ENCODE measurements at places on chromosomes 11 and 22.
A peak's percentile ranks its signal among the peaks of the same experiment; 100 is the strongest.

GRCh38 chr11:43853781-43854180, 26.9 kb upstream of the ALKBH3 start:
- no peak for DNase-seq

- DNase-seq = no peak
Observed at GRCh38 chr11:62599901-62600300, 1.8 kb downstream of the MTA2 start.

GRCh38 chr11:44528103-44528502, 37.4 kb upstream of the CD82 start:
- no peak for DNase-seq

- no peak for DNase-seq
Observed at GRCh38 chr22:25153961-25154666, 45.5 kb upstream of the CRYBB3 start.

GRCh38 chr11:9280655-9281301, 15.6 kb upstream of the DENND5A start:
- peak; percentile 57 for DNase-seq

GRCh38 chr11:43508511-43508918, 149.8 kb downstream of the TTC17 start:
- no peak for DNase-seq

DNA sequence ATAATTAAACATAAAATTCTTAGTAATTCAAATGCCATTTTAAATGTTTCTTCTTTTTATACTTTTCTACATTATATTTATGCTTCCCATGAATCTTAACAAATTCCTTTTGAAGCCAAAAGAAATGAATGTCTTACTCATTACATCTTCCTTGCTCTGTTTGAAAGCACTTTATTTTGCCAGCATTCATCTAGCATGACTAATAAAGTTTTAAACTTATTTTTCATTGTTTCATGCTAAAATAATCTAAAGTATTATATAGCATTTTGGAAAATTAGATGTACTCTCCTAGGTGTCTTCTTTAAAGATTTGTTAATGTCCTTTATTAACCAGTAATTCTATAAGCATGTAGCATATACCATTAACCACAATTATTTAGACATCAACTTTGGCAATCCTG, 9.7 kb upstream of the PIWIL4 start:
- no peak for DNase-seq

DNA sequence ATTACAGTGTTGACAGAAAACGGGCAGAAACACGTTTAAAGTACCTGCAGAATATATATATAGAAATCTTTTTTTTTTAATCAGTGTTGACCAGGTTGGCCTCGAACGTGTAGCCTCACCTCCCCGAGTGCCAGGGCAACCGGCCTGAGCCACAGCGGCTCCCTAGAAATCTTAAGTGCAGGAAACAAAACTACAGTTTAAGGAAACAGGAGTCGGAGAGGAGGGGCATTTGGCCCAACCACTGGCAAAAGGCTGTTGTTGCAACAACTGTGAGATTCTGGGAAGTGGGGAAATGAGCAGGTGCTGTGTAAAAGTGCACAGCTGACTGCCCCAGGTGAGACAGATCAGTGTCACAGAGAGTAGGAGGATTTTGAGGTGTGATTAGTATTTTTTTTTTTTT, 3.7 kb downstream of the YWHAH start:
- DNase-seq = no peak

DNA sequence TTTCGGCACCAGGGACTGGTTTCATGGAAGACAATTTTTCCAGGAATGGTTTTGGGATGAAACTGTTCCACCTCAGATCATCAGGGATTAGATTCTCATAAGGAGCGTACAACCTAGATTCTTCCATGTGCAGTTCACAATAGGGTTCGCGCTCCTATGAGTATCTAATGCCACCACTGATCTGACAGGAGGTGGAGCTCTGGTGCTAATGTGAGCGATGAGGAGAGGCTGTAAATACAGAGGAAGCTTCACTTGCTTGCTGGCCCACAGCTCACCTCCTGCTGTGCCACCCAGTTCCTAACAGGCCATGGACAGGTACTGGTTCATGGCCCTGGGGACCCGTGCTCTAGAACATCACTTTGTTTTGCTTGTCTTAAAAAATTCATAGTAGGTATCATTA, 41.8 kb upstream of the AMPD3 start:
- DNase-seq = peak; percentile 45

- peak; percentile 19 for DNase-seq
Observed at GRCh38 chr22:49853981-49854831, 562 bp downstream of the ZBED4 start.

DNA sequence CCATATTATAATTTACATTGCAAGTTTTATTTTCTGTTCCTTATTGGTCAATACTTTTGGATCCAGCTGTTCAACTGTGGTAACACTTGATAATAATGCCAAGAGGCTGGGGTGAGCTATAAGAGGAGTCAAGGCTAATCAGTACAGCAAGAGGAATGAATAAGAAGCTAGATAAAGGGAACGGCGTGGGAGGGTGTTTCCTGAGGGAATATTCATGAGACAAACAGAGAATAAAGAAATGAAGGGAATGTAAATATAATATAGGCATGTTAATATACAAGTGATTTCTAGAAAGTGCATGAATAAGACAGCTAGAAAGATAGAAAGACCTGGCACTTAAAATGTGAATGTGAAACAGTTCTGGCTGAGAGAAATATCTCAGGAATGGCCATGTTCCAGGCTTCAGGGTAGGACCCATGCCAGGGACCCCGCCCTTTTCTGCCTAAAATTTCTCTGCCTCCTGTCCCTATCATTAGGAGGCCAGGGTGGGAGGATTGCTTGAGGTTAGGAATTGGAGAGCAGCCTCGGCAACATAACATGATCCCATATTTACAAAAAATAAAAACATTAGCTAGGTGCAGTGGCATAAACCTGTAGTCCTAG, 3.9 kb downstream of the OR51B4 start:
- no peak for DNase-seq

DNA sequence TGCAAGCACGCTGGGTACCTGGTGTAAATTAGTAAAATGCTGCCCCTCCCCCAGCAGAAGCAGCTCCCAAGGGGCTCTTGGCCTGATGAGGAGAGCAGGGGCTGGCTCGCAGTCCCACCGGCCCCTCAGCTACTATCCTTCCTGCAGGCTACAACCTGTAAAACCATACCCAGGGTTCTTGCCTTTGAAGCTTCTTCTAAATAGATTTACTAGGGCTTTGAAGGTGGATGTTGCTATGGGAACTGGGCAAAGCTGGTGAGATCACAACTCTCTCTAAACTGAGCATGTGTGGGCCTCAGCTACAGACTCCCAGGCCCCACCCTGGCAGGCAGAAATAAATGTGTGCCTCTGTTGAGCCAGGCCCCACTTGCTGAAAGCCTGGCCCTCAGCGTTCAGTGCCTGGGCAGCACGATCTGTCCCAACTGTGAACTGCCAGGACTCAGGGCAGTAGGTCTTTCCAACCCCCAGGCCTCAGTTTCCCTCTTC, 18.5 kb downstream of the CD5 start:
- DNase-seq = peak; percentile 49

DNA sequence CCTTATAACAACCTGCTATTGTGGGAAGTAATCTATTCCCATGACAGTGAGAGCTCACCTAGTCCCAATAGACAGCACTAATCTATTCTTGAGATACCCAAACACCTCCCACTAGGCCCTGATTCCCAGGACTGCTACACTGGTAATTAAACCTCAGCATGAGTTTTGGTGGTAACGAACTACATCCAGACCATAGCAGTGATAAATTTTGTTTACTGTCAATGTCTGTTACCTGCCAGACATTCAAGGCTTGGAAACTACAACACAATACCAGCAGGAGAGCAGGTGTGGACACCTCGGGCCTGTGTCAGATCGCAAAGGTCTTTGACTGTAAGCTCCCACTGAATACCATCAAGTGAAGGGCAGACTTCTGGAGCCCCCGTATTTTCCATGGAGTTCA, 187.1 kb downstream of the ARHGAP42 start:
- DNase-seq = no peak

DNA sequence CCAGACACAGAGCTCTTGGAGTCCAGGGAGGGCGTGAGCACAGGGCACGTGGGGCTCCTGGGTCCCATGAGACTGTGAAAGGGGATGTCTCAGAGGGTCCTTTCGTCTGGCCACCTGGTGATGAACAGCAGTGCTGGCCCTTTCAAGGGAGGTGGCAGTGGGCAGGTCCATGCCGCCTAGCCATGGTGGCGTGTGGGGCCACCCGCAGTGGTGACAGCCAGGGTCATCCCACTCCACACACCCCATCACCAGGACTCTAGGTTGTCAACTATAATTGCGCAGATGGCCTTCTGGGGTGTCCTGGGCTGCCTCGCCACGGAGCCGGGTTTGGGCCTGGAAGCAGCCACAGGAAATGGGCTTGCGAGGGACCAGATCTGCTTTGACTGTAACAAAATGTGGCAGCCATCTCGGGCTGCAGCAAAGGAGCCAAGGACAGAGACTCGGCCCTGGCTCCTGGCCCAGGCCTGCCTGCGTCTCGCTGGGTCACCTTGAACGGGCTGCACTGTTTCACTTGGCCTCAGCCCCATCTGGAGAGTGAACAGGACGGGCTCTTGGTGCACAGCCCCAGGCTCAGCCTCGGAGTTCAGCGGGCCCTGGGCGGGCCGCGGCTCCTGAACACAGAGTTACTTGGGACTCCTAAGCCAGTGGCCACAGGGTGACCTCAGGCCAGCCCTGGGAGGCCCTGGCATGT, 1350.5 kb downstream of the BRD1 start:
- DNase-seq = no peak

GRCh38 chr22:38572065-38572464, 2.1 kb upstream of the DMC1 start:
- peak; percentile 40 for DNase-seq

DNA sequence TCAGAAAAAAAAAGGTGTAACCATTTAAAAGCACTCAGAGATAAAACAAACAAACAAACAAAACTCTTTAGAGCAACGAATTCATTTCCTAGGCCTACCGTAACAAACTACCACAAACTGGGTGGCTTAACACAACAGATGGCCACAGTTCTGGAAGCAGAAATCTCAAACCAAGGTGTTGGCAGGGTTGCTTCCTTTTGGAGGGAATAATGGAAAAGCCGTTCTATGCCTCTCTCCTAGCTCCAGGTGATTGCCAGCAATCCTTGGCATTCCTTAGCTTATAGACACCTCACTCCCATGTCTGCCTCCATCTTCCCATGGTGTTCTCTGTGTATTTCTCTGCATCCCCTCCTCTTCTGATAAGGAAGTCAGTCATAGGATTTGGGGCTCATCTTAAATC, 200.4 kb downstream of the RAB38 start:
- no peak for DNase-seq

GRCh38 chr11:58647866-58648265, 25.4 kb downstream of the CNTF start:
- no peak for DNase-seq

- DNase-seq = peak; percentile 25
Observed at GRCh38 chr11:63767565-63768236, 874 bp downstream of the ZFTA start.

- DNase-seq = no peak
Observed at GRCh38 chr11:112096194-112096593, 9.5 kb downstream of the SDHD start.

- DNase-seq = no peak
Observed at GRCh38 chr11:121964591-121964990, 151.4 kb downstream of the BLID start.

DNA sequence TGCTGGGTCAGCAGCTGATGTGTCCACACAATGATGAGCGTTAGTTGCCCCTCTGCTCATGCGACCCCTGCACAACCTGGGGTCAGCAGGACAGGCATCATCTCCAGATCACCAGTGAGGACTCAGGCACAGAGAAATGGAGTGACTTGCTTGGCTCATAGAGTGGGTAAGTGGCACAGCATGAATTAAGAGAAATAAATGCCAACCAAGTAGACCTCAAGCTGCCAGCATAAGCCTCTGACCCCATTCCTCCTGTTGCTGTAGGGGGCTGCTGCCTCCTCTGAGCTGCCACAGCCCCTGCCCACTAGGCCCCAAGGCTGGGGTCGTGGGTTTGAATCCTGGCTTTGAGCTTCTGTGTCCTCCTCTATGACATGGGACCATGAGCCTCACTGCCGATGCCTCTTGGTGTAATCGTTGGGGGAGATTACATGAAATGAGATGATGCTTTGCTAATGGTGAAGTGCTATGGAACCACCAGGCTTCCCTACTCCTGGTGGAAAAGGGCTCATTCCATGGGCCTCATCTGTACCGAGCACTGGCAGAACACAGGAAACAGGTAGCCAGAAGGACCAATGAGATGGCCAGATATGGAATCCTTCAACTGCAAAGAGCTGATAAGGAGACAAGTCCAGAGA, 33.6 kb downstream of the LRRC32 start:
- no peak for DNase-seq

GRCh38 chr22:44304354-44304753, 8.4 kb downstream of the SHISAL1 start:
- DNase-seq = no peak

- DNase-seq = no peak
Observed at GRCh38 chr11:126198648-126199047, 12.8 kb downstream of the RPUSD4 start.

DNA sequence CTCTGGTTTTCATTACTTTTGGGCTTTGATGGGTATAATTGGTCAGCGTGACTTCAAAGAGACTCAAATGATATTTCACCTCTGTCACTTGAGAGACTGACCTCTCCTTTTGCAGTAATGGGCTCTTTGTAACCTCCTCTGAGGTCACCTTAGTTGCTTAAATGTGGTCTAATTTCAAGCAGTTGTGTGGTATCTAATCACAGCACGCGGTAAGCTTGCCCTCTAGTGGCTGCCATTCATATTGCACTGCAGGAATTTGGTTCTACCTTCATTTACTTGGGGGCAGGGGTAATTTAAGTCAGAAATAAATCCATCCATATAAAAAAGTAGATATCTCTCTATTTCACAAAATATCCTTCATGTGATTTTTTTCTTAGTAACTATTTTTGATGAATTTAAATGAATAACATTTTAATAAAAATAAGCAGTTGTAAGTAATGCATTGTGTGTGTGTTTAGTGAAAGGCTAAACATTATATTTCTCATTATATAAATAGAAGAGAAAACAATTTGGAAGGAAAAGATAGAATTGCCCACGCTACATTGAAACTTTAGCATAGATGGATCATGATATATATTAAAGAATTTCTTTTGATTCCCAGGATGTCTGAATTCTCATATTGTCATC, 55.0 kb upstream of the ANO3 start:
- peak; percentile 24 for DNase-seq

DNA sequence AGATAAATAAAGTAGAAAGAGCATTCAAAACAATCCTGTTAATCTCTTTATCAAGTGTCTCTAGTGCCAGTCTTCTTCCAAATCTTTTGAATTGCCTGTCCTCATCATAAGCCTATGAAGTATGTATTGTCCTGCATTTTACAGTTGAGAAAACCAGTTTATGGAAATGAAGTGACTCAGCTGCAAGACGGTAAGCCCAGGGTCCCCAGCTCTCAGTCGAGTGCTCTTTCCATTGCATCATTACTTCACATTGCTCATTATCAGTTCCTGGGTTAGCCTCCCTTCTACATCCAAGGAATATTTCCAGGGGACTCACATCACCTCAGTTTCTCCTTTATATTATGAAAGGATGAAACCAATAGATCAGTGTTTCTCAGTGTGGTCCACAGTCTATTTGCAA, 9.1 kb upstream of the P4HA3 start:
- DNase-seq = no peak

- DNase-seq = no peak
Observed at GRCh38 chr11:122808478-122808869, 29.8 kb upstream of the CRTAM start.

- DNase-seq = no peak
Observed at GRCh38 chr11:122154994-122155393, 39.0 kb upstream of the BLID start.

Data from activated CD4-positive, alpha-beta T cell treated with anti-CD3 and anti-CD28 coated beads for 4 hours (primary cell).